GM12878 (cell line): ENCODE measurements at places on chromosomes 11 and 22.

- H3K4me1 ChIP-seq: peaks cover 2% of the 10 kb centered on the region; the same call in 1 of the 2 replicates
- no peak for DNase-seq
- no peak overlapping the region for H3K4me3 ChIP-seq
- no peaks in the 10 kb centered on the region for H3K27me3 ChIP-seq
- no peak overlapping the region for H3K27ac ChIP-seq
Measured at GRCh38 chr22:20503816-20504215, 3.6 kb upstream of the MED15 start.

DNA sequence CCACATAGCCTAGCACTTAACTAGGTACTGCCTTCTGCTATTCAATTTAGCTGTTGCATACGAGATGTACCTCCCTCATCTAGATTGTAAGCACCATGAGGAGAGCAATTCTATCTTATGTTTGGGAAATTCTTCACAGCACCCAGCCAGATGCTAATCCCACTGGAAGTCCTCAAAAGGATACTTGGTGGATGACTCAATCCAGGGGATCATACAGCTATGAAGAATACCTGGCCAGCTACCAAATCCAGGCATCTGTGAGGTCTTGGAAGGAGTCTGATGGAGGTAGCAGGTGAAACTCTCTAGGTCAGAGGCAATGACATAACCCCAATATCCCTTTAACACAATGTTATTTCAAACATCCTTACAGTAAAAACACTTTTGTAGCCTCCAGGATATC, 167.8 kb upstream of the NCAM1 start:
- no peaks in the 10 kb centered on the region for H3K36me3 ChIP-seq
- no peak for DNase-seq
- no peaks in the 10 kb centered on the region; the same call in 1 of the 2 replicates for H3K27me3 ChIP-seq

DNA sequence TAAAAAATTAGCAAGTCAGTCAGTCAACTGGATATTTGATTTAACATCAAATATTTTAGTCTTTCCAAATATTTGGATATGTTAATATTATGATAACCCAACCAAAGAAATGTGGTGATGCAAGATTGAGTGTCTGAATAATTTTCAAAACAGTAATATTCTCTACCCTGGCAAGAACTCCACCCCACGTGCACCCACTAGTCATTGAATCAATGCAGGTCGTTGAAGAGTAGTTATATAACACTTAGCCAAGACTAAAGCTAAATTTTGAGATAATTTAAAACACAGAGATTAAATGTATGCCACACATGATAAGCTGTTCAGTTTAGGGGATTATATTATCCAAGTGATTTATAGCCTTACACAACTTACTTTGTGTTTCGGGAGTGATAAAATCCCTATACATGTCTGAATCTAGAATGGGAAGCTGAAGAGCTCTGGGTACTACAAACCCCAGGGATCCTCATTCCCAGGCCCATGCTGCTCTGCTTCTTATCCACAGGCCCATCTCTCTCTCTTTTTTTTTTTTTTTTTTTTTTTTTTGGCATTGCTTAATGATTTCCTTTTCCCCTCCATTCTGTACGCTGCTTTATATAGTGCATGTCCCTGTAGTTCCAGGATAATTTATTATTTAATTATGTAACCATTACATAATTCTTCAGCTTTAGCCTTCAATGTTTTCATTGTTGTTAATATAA, 392.9 kb downstream of the NTM start:
- no peak overlapping the region for H3K4me3 ChIP-seq
- DNase-seq: no peak
- H3K36me3 ChIP-seq: no peaks in the 10 kb centered on the region
- no peak overlapping the region for H3K27ac ChIP-seq

DNA sequence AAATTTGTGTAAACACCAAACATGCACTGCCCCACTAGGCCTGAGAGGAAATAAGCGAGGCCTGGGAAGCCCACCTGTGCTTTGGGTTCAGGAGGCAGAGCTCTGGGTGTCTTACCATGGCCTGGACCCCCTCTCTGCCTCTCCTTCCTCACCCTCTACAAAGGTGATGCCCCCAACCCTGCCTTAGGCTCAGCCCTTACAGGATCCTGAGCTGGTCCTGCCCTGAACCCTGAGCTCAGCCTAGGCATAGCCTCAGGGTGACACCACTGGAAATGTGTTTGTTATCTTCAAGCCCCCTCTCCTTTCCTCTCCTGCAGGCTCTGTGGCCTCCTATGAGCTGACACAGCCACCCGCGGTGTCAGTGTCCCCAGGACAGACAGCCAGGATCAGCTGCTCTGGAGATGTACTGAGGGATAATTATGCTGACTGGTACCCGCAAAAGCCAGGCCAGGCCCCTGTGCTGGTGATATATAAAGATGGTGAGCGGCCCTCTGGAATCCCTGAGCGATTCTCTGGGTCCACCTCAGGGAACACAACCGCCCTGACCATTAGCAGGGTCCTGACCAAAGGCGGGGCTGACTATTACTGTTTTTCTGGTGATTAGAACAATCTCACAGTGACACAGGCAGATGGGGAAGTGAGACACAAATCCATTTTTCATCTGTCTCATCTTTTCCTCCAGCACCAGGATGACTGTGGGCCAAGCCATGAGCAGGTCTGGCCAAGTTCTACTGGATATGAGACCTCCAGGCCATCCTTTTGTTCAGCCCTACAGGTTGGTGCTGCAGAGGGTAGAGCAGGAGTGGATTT, 117.8 kb downstream of the GGTLC2 start:
- H3K36me3 ChIP-seq: no peaks in the 10 kb centered on the region
- no peaks in the 10 kb centered on the region for H3K27me3 ChIP-seq
- DNase-seq: no peak
- H3K27ac ChIP-seq: no peak overlapping the region
- no peak overlapping the region for H3K4me3 ChIP-seq

GRCh38 chr11:86955111-86955360, 159 bp downstream of the FZD4 start:
- H3K27ac ChIP-seq: no peak overlapping the region
- DNase-seq: no peak
- no peaks in the 10 kb centered on the region for H3K36me3 ChIP-seq
- peaks cover 3% of the 10 kb centered on the region; the same call in 1 of the 2 replicates for H3K27me3 ChIP-seq
- H3K4me3 ChIP-seq: peak overlapping the region; percentile 47; the same call in 1 of the 2 replicates

- H3K4me1 ChIP-seq: no peaks in the 10 kb centered on the region; the same call in 1 of the 2 replicates
- DNase-seq: no peak
- no peaks in the 10 kb centered on the region for H3K36me3 ChIP-seq
- no peaks in the 10 kb centered on the region for H3K27me3 ChIP-seq
- no peak overlapping the region for H3K4me3 ChIP-seq
- H3K27ac ChIP-seq: no peak overlapping the region
Measured at GRCh38 chr11:71364176-71364671, 84.0 kb downstream of the DHCR7 start.

GRCh38 chr11:61106296-61106695, 4.0 kb downstream of the CD5 start:
- H3K36me3 ChIP-seq: no peaks in the 10 kb centered on the region
- H3K4me1 ChIP-seq: no peaks in the 10 kb centered on the region
- H3K27me3 ChIP-seq: no peaks in the 10 kb centered on the region
- no peak overlapping the region for H3K4me3 ChIP-seq

DNA sequence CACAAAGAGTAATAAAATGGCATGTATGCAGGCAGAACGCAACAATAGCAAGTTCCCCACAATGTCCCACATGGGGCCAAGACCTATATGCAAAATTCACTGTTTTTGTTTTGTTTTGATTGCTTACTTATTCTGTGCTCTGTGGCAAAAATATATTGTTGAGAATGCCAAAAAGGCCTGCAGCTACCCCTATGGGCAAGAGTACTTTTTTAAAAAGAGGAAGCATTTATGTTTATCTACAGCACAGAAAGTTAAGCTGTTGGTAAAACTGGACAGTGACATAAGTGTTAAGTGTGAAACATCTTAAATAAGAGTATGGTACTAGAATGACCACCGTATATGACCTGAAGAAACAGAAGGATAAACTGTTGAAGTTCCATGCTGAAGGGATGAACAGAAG, 301.9 kb upstream of the ZC3H12C start:
- no peaks in the 10 kb centered on the region for H3K36me3 ChIP-seq
- no peak overlapping the region for H3K27ac ChIP-seq
- DNase-seq: no peak
- H3K4me3 ChIP-seq: no peak overlapping the region
- no peaks in the 10 kb centered on the region for H3K4me1 ChIP-seq

DNA sequence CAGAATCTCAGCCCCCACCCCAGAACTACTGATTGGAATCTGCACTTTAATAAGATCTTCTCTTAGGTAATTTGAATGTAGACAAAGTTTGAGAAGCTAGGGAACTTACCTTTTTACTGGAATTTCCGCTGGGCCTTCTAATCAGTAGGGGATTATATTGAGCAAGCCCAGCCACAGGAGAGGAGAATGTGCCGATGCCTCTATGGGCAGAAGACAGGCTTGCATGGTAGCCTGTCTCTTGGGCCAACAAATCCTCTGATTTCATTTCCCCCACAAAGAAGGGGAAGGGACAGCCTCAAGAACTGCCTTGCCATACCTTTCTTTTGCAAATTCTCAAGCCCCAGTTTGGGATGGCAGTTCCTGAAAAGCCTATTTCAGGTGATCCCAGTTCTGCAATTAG, 163.4 kb upstream of the BDNF start:
- no peak for DNase-seq
- no peaks in the 10 kb centered on the region for H3K4me1 ChIP-seq
- H3K27me3 ChIP-seq: no peaks in the 10 kb centered on the region
- no peak overlapping the region for H3K4me3 ChIP-seq
- no peaks in the 10 kb centered on the region for H3K36me3 ChIP-seq
- H3K27ac ChIP-seq: no peak overlapping the region

DNA sequence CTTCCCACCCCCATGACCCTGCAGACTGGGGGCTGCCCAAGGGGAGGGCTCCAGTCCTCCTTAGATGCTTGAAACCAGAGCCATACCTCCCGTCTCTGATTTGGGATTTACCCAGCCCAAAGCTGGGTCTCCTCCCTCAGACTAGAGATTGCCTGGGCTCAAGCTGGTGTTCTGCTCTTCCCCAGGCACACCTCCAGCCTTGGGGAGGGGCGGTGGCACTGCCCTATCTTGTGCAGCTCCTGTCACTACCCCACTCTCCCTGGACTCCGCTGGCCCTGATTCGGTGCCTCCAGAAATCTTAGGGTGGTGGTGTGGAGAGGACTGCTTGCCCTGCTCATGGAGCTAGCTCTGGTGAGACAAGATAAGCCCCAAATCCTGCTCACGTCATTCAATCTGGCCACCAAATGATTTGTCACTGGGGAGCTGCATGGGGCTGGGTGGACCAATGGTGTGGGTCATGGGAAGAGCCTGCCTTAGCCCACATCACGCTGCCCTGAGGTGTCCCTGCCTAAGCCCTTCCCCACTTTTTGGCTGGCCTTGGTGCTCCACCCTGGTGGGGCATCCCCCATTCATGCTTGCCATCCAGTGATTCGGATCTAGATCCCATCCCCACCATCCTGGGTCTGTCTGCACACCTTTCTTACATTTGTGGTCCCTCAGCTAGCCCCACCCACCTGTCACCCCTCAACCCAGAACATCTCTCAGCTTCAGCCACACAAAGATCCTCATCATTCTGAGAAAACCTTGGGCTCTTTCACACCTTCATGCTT, 87.7 kb downstream of the PDE2A start:
- H3K27ac ChIP-seq: no peak overlapping the region
- no peak for DNase-seq
- H3K4me3 ChIP-seq: no peak overlapping the region
- H3K36me3 ChIP-seq: no peaks in the 10 kb centered on the region
- H3K27me3 ChIP-seq: peaks cover 15% of the 10 kb centered on the region
- H3K4me1 ChIP-seq: no peaks in the 10 kb centered on the region

DNA sequence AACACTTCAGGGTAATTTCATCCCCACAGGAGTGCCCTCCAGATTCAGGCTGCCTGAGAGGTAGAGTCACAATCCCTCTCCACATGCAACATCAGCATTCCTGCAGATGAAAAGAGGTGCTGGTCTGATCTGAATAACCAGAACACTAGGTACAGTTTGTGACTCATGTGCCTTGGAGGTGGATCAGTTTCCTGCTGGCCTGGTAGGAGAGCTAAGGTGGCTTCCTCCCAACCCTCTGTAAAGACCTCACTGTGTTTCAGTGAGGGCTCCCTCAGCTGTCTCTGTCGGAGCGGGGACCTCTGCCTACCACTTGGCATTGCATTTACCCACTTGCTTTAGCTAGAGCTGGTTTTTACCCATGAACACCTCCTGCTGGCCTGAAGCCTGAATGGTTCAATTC, 7.6 kb downstream of the OR9G1 start:
- no peaks in the 10 kb centered on the region for H3K4me1 ChIP-seq
- no peak overlapping the region for H3K4me3 ChIP-seq
- no peaks in the 10 kb centered on the region for H3K36me3 ChIP-seq
- no peak overlapping the region for H3K27ac ChIP-seq
- no peak for DNase-seq

- H3K27me3 ChIP-seq: no peaks in the 10 kb centered on the region
- no peak overlapping the region for H3K4me3 ChIP-seq
- peak; percentile 42 for DNase-seq
Measured at GRCh38 chr11:116879800-116880625, 42.6 kb upstream of the APOA1 start.

DNA sequence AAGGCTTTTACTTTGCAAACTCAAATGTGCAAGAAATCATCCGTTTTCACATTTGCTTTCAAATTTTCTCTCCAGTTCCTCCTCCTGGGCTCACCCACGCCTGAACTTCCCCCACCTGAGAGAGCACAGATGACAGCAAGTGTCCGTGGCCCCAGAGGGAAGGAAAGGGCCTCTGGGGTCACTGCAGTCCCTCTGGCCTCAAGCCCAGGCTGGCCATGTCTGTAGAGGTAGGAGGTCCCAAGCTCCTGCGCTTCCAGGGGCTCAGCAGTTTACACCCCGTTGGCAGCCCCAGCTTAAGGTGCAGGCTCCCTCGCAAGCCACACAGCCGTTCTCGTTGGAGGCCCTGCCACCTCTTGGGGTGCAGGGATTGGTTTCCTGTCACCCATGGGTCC, 40.5 kb upstream of the PRDM11 start:
- no peak overlapping the region for H3K4me3 ChIP-seq
- peaks cover 7% of the 10 kb centered on the region; the same call in 1 of the 2 replicates for H3K4me1 ChIP-seq
- H3K27me3 ChIP-seq: no peaks in the 10 kb centered on the region
- H3K27ac ChIP-seq: no peak overlapping the region
- no peaks in the 10 kb centered on the region for H3K36me3 ChIP-seq

DNA sequence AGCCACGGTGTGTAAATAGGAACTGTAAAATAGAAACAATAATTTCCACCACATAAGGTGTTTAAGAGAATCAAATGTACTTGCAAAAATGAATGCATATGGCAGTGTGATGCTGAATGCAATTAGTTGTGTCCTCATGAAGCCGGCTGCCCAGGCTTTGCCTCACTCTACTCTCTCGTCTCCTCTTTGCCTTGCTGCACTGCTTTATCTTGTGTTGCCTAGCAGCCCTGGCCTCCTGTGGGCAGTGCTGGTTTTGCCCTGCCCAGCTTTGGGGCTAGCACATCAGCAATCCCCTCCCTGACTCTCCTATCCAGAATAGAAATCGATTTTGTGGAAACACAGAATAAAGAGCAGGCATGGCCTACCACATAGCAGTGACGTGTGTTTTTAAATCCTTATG, 30.0 kb downstream of the LRRC32 start:
- peaks cover 22% of the 10 kb centered on the region for H3K4me1 ChIP-seq
- no peaks in the 10 kb centered on the region for H3K36me3 ChIP-seq
- no peak for DNase-seq
